ENCODE measurements at places on chromosomes 12 and 14.

DNA sequence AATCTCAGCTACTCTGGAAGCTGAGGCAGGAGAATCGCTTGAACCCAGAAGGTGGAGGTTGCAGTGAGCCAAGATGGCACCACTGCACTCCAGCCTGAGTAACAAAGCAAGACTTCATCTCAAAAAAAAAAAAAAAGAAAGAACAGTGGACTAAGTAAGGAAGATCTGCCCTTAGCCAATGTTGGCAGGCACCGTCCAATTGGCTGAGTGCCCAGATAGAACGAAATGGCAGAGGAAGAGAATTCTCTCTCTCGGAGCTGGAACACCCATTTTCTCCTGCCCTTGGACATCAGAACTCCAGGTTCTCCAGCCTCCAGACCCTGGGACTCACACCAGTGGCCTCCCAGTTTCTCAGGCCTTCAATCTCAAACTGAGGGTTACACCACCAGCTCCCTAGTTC lies 49.9 kb downstream of the ESR2 start:
- DNase-seq, result no peak

GRCh38 chr12:101115326-101115725 lies 94.7 kb downstream of the SLC5A8 start:
- no peak for DNase-seq

DNA sequence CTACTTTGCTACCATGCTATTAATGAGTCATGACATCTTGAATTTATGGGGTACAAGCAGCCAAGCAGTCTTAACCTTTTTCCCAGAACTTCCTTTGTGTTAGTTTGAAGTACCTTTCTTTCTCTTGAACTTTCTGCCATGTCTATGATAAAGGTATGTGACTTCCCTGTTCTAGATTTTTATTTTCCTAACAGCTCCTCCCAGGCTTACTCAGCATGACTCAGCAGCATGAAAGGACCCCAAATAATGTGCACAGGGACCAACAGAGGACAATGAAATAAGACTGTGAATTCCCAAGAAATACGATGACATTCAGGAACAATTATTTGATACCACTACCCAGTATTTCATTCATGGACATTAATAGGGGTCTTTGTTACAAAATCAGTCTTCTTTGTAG lies 60.0 kb downstream of the TTC6 start:
- DNase-seq, result no peak

DNA sequence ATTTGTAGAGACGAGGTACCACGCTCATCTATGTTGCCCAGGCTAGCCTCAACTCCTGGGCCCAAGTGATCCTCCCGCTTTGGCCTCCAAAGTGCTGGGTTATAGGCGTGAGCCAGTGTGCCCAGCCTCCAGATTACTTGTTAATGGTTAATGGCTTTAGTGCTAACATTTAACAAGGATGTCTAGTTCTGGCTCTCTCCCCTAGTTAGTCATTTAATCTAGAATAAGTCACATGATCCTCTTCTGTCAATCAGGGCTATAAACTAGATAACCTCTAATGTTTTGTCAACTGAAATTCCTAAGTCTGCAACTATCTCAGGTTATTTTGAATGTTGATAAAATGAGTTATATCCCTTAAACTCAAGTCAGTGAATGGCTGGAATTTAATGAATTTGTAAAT lies 15.7 kb downstream of the ACTR6 start:
- DNase-seq, result no peak
